Fibroblast of skin of abdomen (primary cell): ENCODE measurements at places on chromosomes 5 and 9.

DNA sequence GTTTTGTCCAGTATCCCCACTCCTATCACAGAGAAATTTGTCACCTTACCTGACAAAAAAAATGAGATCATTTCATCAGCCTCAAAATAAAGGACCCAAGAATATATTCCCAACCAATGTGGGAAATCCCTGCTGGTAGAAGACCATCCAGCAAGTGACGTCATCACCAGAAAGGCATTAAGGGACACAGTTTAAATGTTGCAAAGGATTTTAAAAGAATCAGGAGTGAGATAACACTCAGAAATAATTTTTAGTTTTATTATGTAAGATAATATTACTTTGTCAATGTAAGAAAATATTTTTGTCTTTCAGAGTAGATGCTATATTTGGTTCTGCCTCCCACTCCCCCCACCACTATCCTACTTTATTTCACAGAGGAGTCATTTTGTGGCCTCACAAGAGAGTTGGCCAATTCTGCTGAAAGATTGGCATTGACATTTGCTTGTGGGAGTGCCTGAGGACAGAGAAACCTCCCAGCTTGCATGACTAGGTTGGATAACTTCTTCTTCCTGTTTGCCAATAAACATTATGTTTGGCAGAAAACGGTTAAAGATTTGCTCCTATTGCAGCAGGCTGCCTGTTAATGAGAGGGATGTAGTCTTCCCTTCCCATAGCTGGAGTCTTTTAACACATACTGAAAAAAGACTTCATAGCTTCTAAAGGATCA, 288.6 kb upstream of the DAB2 start:
- DNase-seq, result no peak

GRCh38 chr9:85404911-85405565, 336.7 kb downstream of the AGTPBP1 start:
- no peak for DNase-seq

DNA sequence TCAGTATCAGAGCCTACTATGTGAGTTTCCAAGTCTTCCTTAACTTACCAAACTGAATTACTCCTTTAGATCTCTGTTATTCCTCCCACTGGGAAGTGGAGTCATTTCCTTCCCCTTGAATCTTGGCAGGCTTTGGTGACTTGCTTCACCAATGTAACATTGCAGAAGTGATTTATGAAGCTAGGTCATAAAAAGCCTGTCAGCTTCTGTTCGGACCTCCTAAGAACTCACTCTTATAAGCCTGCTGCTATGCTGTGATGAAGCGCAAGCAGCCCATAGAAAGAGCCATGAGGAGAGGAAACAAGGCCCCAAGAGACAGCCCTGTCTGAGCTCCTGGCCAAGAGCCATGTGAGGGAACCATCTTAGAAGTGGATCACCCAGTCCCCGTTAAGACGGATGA, 14.2 kb upstream of the FOXB2 start:
- no peak for DNase-seq

DNA sequence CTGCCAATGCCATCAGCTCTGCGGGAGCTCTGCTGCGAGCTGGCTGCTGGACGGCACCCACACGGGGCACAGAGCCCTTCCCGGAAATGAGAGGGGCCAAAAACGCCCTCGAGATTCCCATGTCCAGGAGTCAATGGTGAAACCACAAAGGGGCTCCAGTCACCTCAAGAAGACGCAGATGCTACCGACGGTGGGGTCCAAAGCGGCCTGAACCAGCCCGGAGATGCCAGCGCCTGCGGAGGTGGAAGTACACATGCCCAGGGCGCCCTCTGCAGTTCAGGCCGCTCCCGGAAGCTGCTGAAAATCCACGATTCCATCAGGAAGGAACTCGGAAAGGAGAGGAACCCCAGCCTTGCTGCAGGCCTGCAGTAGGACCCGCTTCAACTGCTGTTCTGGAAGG, 82.4 kb upstream of the SELENOP start:
- no peak for DNase-seq

GRCh38 chr9:8823131-8823895, 1023.7 kb upstream of the DMAC1 start:
- peak; percentile 35 for DNase-seq

DNA sequence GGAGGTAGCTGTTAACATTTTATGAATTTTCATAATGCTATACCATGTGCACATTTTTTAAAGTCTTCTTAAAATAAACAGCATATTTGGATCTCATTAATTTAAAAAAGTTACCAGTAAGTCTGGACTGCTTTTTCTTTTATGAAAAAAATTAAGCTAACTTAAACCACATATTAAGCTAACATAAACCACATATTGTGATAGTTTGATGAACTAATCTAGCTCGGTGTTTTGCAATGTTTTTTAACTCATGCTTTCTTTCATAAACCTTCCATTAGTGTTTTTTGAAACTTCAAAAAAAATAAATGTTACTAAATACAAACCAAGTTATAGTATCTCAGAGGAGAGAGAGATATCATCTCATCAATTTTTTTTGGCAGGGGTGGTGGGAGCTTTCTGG, 26.5 kb downstream of the POLK start:
- DNase-seq, result no peak

GRCh38 chr5:88683506-88684135, 199.4 kb downstream of the MEF2C start:
- DNase-seq, result no peak

- no peak for DNase-seq
Observed at GRCh38 chr5:30131-30530, 61.8 kb upstream of the PLEKHG4B start.

GRCh38 chr5:179883163-179883562, 24.5 kb downstream of the TBC1D9B start:
- DNase-seq, result no peak

DNA sequence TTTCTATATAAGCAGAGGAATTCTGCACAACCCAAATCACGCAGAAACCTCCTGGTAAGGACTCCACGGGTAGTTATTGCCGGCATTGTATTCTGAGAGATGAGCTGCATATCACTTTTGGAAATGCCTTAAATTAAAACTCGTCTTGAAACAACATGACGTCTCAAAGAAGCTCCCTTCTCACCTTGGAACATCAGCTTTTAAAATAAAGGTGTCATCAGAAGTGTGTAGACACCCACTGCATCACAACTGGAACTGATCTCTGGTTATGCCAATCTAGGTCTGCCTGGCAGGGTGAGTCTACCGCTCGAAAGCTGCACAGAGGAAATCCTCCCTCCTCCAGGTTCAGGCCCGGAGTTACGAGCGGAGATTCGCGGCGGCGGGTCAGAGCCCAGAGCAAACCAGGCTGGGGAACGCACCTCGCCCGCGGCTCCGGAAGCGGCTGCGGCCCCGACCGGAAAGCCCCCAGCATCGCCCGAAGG, 974 bp upstream of the SLC12A2 start:
- DNase-seq, result no peak

DNA sequence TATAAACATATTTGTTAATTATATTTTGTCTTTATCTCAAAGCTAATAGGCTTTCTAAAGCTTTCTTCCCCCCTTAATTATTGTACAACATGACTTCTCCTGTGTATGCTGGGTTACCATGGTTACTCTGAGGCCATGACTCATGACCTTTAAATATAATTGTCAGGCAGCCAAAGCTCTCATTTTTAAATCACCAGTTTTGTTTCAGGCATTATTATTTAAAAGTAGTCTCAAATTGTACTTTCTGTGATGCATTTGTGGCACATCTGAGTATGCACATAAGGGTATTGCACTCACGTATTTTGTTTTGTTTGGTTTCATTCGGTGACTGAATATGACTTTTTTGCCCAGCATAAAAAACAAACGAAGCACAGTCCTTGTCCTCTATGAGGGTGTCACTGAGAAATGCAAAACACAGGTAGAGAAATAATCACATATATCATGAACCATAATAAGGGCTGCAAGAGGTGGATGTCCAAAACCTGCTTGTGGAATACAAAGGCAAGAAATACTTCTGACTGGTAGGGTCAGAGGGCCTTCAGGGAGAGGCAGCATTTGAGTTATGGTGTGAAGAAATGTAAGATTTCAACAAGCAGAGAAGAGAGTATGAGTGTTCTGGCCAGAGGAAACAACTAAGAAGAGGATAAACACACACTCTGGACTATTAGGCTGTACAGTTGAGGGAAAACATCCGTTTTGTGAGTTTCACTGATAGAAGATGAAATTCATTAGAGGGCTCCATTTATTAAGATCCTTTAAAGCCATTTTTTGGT, 2.1 kb downstream of the CCDC192 start:
- peak; percentile 77 for DNase-seq
